ENCODE measurements at places on chromosomes 7 and 10.

DNA sequence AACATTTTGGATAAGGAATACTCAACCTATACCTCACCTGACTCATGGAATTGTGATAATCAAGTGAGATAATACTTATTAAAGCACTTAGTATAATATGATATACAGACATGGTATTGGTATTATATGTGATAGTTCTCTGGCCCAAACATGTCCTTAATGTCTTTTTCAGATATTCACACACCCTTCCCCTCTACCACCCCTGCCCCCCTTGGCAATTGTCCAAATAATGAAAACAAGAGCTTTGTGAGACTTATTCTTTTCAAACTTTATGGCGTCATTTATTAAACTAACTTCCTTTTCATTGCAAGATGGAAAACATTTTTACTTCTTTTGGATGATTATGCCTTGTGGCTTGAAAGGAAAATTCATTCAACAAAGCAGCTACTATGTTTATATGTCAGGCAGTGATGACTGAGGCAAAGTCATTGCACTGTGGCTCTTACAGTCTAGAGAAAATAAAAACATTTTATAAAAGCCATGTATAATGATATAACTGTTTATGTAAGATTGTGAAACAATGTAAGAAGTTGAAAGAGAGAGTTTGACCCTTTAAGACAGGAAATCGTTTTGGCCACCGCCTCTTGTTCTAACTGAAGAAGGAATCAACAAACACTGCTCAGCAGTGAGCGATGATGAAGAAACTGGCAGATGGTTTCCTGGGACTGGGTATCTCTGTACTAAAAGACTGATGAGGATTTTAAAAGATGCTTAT, 27.4 kb downstream of the MINPP1 start:
- no peak for DNase-seq

- DNase-seq = no peak
These were observed 1204.9 kb downstream of the CNTNAP2 start for GRCh38 chr7:147321504-147321903.

DNA sequence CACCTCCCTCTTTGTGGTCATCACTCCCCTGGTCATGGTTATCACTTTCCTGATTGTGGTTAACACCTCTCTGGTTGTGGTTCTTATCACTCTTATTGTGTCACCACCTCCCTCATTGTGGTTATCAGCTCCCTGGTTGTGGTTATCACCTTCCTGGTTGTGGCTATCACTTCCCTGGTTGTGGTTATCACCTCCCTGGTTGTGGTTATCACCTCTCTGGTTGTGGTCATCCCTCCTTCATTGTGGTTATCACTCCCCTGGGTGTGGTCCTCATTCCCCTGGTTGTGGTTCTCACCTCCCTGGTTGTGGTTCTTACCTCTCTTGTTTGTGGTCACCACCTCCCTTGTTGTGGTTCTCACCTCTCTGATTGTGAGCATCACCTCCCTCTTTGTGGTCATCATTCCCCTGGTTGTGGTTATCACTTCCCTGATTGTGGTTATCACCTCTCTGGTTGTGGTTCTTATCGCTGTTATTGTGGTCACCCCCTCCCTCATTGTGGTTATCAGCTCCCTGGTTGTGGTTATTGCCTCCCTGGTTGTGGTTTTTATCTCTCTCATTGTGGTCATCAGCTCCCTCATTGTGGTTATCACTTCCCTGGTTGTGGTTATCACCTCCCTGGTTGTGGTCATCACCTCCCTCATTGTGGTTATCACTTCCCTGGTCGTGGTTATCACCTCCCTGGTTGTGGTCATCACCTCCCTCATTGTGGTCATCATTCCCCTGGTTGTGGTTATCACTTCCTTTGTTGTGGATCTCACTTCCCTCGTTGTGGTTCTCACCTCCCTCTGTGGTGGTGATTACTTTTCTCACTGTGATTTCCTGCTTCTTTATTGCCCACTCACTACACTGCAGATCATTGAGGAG, 106.7 kb downstream of the GPR26 start:
- DNase-seq = no peak

DNA sequence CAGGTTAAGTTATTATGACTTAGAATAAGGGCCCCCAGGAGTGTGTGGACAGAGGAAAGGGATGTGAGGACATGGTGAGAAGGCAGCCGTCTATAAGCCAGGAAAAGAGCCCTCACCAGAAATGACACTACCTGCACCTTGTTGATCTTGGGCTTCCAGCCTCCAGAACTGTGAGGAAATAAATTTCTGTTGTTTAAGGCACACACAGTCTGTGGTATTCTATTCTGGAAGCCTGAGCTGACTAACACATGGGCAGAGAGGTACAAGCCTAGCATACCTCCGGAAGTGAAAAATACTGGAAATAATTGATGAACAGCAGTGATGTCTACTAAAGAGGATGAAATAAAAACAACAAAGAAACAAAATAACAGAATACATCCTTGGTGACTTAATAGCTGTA, 46.1 kb upstream of the GRB10 start:
- no peak for DNase-seq

DNA sequence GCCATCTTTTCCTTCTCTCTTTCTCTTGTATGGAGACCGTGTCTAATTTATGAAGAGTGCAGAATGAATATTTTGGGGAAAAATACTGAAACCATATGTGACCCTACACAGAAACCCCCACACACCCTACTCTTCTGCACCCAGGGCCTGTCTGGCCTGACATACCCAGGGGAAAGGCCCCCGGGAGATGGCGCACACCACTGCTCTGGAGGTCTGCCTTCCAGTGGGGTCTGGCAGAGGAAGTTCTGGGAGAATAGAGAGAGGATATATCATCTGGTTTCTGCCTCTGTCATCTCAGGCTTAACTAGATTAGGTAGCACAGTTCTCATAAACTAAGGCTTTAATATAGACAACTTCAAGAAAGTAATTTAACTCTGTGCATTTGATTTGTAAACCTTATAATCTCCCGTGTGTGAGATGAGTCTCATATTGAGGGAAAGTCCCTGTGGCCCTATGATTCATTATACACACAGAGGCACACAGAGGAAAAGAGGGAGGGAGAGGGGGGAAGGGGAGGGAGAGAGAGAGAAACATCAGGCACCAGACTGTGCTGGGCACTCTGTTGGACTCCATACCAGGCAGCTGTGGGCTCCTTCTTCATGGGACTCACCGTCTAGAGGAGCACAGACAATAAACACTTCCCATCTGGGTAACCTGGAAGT, 123.3 kb downstream of the AOAH start:
- no peak for DNase-seq

DNA sequence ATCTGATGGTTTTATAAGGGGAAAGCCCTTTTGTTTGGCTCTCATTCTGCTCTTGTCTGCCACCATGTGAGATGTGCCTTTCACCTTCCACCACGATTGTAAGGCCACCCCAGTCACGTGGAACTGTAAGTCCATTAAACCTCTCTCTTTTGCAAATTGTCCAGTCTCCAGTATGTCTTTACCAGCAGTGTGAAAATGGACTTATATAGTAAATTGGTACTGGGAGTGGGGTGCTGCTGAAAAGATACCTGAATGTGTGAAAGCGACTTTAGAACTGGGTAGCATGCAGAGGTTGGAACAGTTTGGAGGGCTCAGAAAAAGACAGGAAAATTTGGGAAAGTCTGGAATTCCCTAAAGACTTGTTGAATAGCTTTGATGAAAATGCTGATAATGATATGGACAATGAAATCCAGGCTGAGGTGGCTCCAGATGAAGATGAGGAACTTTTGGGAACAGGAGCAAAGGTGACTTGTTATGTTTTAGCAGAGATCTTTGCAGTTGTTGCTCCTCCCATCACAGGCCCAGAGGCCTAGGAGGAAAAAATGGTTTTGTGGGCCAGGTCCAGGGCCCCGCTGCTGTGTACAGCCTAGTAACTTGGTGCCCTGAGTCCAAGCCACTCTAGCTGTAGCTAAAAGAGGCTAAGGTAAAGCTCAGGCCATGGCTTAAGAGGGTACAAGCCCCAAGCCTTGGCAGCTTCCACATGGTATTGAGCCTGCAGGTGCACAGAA, 275.7 kb upstream of the NPSR1 start:
- no peak for DNase-seq
